T-helper 1 cell treated with Interleukin-12 subunit alpha and Interleukin-12 subunit beta and Interleukin-4 antibody, amounts not matched to agents 30 ng/mL and 1 ng/mL, for 36 hours (primary cell): ENCODE measurements at places on chromosomes 11 and 22. TPM values are rescaled to one million over a fixed set of nuclear protein-coding genes. Genes with fewer than 3 reads are reported as not detected.

The P4HA3 gene
- total RNA-seq = not detected in 2 replicates

The ZP1 gene
- total RNA-seq = not detected in 2 replicates

The TIRAP gene
- 17.0 and 17.9 TPM in 2 replicates for total RNA-seq

The CATSPER1 gene
- total RNA-seq = 0.32 TPM in 1 of 2 replicates, not detected in the other

The LMNTD2 gene
- total RNA-seq = 1.1 and 1.7 TPM in 2 replicates

The TMEM86A gene
- total RNA-seq = 0.46 and 1.3 TPM in 2 replicates

The EIF3M gene
- total RNA-seq = 196 and 212 TPM in 2 replicates

The C11orf91 gene
- 0.66 and 0.80 TPM in 2 replicates for total RNA-seq

The OR8D4 gene
- not detected in 2 replicates for total RNA-seq

The TRIM48 gene
- not detected in 2 replicates for total RNA-seq

The CATSPERZ gene
- total RNA-seq = not detected in 2 replicates

The SHISA8 gene
- total RNA-seq = 0.90 and 1.2 TPM in 2 replicates

The TEF gene
- 3.8 and 4.4 TPM in 2 replicates for total RNA-seq

The UPK3A gene
- total RNA-seq = not detected in 2 replicates

The VPS11 gene
- total RNA-seq = 38.3 and 38.6 TPM in 2 replicates

The NRGN gene
- total RNA-seq = 2.4 and 3.1 TPM in 2 replicates

The USP2 gene
- total RNA-seq = 0.15 and 0.17 TPM in 2 replicates

The IGSF22 gene
- total RNA-seq = 0.85 and 1.0 TPM in 2 replicates

The GGT5 gene
- total RNA-seq = 0.22 and 0.32 TPM in 2 replicates

The ZDHHC24 gene
- 16.2 and 17.5 TPM in 2 replicates for total RNA-seq

The PLA2G3 gene
- not detected in 2 replicates for total RNA-seq

The BIRC3 gene
- 205 and 208 TPM in 2 replicates for total RNA-seq

The TRIM29 gene
- not detected in 2 replicates for total RNA-seq

The TBRG1 gene
- 36.3 and 37.3 TPM in 2 replicates for total RNA-seq

The SULT4A1 gene
- not detected in 2 replicates for total RNA-seq

The RAB38 gene
- total RNA-seq = 2.6 and 3.7 TPM in 2 replicates

The NXPE4 gene
- not detected in 2 replicates for total RNA-seq

The CARNS1 gene
- total RNA-seq = 0.47 and 0.66 TPM in 2 replicates

The CBL gene
- 42.0 and 42.1 TPM in 2 replicates for total RNA-seq

The PIH1D2 gene
- not detected in 2 replicates for total RNA-seq

The TRIM22 gene
- 280 and 282 TPM in 2 replicates for total RNA-seq

The NEFH gene
- total RNA-seq = 3.1 and 3.2 TPM in 2 replicates

The DGCR6 gene
- 0.71 and 0.81 TPM in 2 replicates for total RNA-seq

The APOA4 gene
- total RNA-seq = not detected in 2 replicates

The ANO9 gene
- total RNA-seq = 77.6 and 84.4 TPM in 2 replicates

The MN1 gene
- 0.25 and 0.34 TPM in 2 replicates for total RNA-seq

The CAPRIN1 gene
- 206 and 225 TPM in 2 replicates for total RNA-seq

The INS gene
- not detected in 2 replicates for total RNA-seq

The OR4A16 gene
- total RNA-seq = not detected in 2 replicates

The MS4A3 gene
- total RNA-seq = not detected in 2 replicates

The PHETA2 gene
- total RNA-seq = 4.0 and 4.7 TPM in 2 replicates

The WEE1 gene
- 47.1 and 53.6 TPM in 2 replicates for total RNA-seq

The PRG3 gene
- total RNA-seq = not detected in 2 replicates

The GLB1L2 gene
- 2.7 and 3.1 TPM in 2 replicates for total RNA-seq

The MS4A12 gene
- not detected in 2 replicates for total RNA-seq

The SLC1A2 gene
- not detected in 2 replicates for total RNA-seq

The TYR gene
- not detected in 2 replicates for total RNA-seq

The SNX32 gene
- 2.3 and 2.9 TPM in 2 replicates for total RNA-seq

The PKDREJ gene
- total RNA-seq = not detected in 2 replicates

The SLC5A1 gene
- not detected in 2 replicates for total RNA-seq

The IFITM10 gene
- 1.2 and 1.8 TPM in 2 replicates for total RNA-seq

The OVOL1 gene
- total RNA-seq = not detected in 2 replicates

The PYGM gene
- total RNA-seq = 7.3 and 8.6 TPM in 2 replicates

The WT1 gene
- not detected in 2 replicates for total RNA-seq

The GAS2 gene
- 2.0 and 2.9 TPM in 2 replicates for total RNA-seq

The POU2AF2 gene
- not detected in 2 replicates for total RNA-seq
